ENCODE measurements at places on chromosomes 11 and 22. TPM values are rescaled to one million over a fixed set of nuclear protein-coding genes. Genes with fewer than 3 reads are reported as not detected.

CDC45 gene
- total RNA-seq: 94.3 TPM

DCUN1D5 gene
- total RNA-seq: 34.0 TPM

APOA5 gene
- not detected for total RNA-seq

IGLL1 gene
- total RNA-seq: not detected

OR10A2 gene
- not detected for total RNA-seq
